ENCODE measurements at places on chromosomes 6 and 20. TPM values are rescaled to one million over a fixed set of nuclear protein-coding genes. Genes with fewer than 3 reads are reported as not detected.
A peak's percentile ranks its signal among the peaks of the same experiment; 100 is the strongest.

GRCh38 chr6:112150363-112150762 is 63.0 kb downstream of the FAM229B start:
- H3K4me3 ChIP-seq: no peak overlapping the region
- DNase-seq: no peak
- H3K4me1 ChIP-seq: no peaks in the 10 kb centered on the region
- no peaks in the 10 kb centered on the region for H3K27me3 ChIP-seq
- peak overlapping the region; percentile 23 for H3K27ac ChIP-seq
- H3K36me3 ChIP-seq: no peaks in the 10 kb centered on the region

DNA sequence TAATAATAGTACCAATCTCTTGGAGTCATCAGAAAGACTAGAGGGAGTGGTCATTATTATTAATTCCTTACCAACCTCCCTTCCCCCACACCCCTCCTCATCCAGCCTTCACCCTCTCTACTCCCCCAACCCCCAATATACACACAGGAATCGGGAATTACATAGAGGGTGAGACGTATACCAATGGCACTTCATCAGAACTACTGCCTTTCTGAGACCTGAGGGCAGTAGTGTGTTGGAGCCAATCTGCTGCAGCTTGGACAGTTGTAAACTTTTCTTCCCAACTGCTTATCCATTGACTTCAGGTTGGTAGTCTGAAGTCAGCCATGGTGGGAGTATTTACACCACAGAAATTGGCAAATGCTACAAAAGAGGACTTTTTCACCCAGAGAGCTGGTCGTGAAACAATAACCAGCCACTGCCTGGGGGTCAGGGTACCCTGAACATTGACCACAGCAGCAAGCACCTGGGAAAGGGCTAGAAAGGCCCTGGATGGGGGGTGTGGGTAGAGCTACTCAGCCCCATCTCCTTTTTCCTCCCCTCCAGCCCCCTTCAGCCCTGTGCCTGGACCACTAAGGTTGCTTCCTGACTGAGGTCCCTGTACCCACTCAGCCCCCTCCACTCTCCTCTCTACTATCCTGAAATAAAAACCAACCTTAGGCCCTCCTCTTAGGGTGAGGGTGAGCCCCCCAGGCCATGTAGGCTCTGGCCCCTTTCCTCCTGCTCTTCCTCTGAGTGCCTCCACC is 161.5 kb downstream of the MRPL14 start:
- no peaks in the 10 kb centered on the region for H3K4me1 ChIP-seq
- H3K36me3 ChIP-seq: no peaks in the 10 kb centered on the region
- no peak overlapping the region for H3K4me3 ChIP-seq
- no peak for DNase-seq
- no peak overlapping the region for H3K27ac ChIP-seq

- no peak for DNase-seq
Measured at GRCh38 chr6:52284131-52284459, 447 bp downstream of the MCM3 start.

GRCh38 chr6:126788861-126789365 is 329.6 kb upstream of the RSPO3 start:
- H3K27me3 ChIP-seq: no peaks in the 10 kb centered on the region
- no peak overlapping the region for H3K27ac ChIP-seq
- no peaks in the 10 kb centered on the region for H3K4me1 ChIP-seq
- H3K36me3 ChIP-seq: no peaks in the 10 kb centered on the region

- no peak overlapping the region for H3K4me3 ChIP-seq
- H3K27me3 ChIP-seq: no peaks in the 10 kb centered on the region
- no peak for DNase-seq
- H3K36me3 ChIP-seq: no peaks in the 10 kb centered on the region
Measured at GRCh38 chr20:62404761-62405107, 2.4 kb downstream of the CABLES2 start.

GRCh38 chr20:50735813-50736212 is 4.4 kb downstream of the PARD6B start:
- DNase-seq: no peak
- H3K36me3 ChIP-seq: no peaks in the 10 kb centered on the region
- no peak overlapping the region for H3K4me3 ChIP-seq
- H3K4me1 ChIP-seq: no peaks in the 10 kb centered on the region

DNA sequence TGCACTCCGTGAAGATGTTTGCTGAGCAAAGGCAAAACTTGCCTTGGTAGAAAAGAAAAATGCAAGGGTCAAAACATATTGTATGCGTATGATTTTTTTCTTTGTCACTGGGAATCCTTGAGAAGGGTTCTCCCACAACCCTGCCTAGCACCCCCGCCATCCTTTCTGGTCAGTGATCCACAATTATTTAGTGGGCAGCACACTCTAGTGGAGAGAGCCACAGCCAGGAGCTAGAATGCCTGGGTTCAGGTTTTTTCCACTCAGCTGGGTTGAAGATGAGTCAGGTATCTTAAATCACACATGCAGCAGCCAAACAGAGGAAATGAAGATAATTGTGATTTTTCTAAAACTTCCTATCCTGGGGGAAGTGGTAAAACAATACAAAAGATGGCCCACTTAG is 243.1 kb downstream of the PKHD1 start:
- H3K4me3 ChIP-seq: no peak overlapping the region
- H3K4me1 ChIP-seq: no peaks in the 10 kb centered on the region
- no peak overlapping the region for H3K27ac ChIP-seq
- no peaks in the 10 kb centered on the region for H3K36me3 ChIP-seq
- no peaks in the 10 kb centered on the region for H3K27me3 ChIP-seq
- no peak for DNase-seq

GRCh38 chr6:25239498-25239897 is 39.7 kb upstream of the CARMIL1 start:
- H3K36me3 ChIP-seq: no peaks in the 10 kb centered on the region
- no peak overlapping the region for H3K4me3 ChIP-seq
- no peaks in the 10 kb centered on the region for H3K27me3 ChIP-seq
- no peak overlapping the region for H3K27ac ChIP-seq

DNA sequence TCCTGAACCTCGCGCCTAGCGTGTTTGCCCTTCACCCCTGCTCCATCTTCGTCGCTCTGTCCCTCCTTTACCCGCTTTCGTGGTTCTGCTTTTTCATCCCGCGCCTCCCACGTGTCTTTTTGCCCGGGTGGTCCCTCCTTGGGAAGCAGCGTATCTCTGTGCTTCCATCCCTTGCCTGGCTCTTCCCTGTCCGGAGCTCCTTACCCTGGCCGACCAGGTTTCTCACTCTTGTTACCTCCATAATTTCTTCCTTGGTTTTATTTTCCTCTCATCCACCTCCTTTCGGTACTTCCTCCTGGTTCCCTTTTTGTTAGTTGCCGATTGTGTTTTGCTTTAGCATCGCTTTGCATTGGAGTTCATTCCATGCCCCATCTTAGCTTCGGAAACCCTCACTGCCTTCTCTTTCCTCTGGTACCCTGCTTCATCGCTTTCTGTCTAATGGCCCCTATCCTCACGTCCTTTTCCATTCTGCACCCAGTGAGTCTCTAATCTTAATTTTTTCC is 735 bp downstream of the FAM135A start:
- peak overlapping the region; percentile 88 for H3K27ac ChIP-seq
- peak overlapping the region; percentile 85 for H3K4me3 ChIP-seq
- no peaks in the 10 kb centered on the region for H3K4me1 ChIP-seq
- H3K36me3 ChIP-seq: no peaks in the 10 kb centered on the region
- no peaks in the 10 kb centered on the region for H3K27me3 ChIP-seq

- no peaks in the 10 kb centered on the region for H3K36me3 ChIP-seq
- H3K27ac ChIP-seq: no peak overlapping the region
- no peaks in the 10 kb centered on the region for H3K27me3 ChIP-seq
- H3K4me3 ChIP-seq: no peak overlapping the region
Measured at GRCh38 chr6:128271011-128271410, 249.4 kb downstream of the PTPRK start.

DNA sequence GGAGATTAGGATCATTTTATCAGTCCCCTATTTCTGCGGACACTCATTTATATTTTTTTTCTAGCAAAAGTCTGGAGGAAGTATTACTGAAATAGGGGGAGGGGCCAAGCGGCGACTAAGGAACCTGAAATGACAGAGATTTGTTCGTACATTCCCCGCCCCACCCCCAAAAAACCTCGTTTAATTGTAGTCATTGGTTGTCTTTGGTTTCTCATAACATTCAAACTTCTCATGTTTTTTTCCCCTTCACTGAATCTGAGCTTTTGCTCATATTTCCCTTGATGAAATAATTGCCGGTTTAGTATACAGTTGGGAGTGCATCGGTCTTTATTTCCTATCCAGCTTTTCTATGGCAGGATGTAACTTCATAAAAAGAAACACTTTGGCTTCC is 768 bp upstream of the FYN start:
- no peaks in the 10 kb centered on the region for H3K4me1 ChIP-seq
- H3K36me3 ChIP-seq: no peaks in the 10 kb centered on the region
- no peak for DNase-seq
- peak overlapping the region; percentile 72 for H3K4me3 ChIP-seq
- H3K27me3 ChIP-seq: peaks cover 3% of the 10 kb centered on the region

- peaks cover 8% of the 10 kb centered on the region for H3K4me1 ChIP-seq
- no peaks in the 10 kb centered on the region for H3K36me3 ChIP-seq
- no peak overlapping the region for H3K27ac ChIP-seq
- DNase-seq: no peak
- H3K4me3 ChIP-seq: peak overlapping the region; percentile 72
- no peaks in the 10 kb centered on the region for H3K27me3 ChIP-seq
Measured at GRCh38 chr20:33685328-33686099, 671 bp downstream of the E2F1 start.

- no peaks in the 10 kb centered on the region for H3K4me1 ChIP-seq
- no peaks in the 10 kb centered on the region for H3K27me3 ChIP-seq
- no peaks in the 10 kb centered on the region for H3K36me3 ChIP-seq
- no peak for DNase-seq
- no peak overlapping the region for H3K4me3 ChIP-seq
- H3K27ac ChIP-seq: no peak overlapping the region
Measured at GRCh38 chr20:17691758-17692157, 8.0 kb upstream of the BANF2 start.

DNA sequence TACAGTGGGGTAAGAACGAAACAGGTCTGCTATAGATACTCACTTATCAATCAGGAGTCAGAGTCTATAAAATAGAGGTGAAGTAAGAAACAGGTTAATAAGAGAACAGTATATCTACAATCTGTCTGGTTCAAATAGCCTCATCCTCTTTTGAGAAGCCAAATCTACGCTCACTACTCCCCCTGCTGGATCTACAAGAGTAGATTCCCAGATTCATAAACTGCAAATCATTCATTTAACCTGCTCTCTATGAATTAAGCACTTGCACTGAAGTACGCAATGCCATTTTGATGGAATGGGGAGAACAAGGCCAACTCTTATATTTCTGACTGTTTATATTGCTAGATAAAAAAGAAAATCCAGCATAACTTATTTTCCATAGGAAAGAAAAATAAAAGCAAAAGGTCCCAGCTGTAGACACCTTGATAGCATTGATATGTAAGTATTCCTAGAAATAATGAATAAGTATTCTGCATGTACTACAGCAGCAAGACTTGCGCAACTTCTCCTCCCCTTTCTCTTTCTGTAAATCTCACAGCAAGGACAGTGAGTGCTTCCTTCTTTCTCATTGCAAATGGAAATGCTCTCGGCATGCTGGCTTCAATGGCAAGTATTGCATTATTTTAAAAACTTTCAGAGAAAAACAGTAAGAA is 92.3 kb downstream of the RFX6 start:
- no peaks in the 10 kb centered on the region for H3K36me3 ChIP-seq
- no peaks in the 10 kb centered on the region for H3K27me3 ChIP-seq
- DNase-seq: no peak
- no peaks in the 10 kb centered on the region for H3K4me1 ChIP-seq
- no peak overlapping the region for H3K4me3 ChIP-seq

DNA sequence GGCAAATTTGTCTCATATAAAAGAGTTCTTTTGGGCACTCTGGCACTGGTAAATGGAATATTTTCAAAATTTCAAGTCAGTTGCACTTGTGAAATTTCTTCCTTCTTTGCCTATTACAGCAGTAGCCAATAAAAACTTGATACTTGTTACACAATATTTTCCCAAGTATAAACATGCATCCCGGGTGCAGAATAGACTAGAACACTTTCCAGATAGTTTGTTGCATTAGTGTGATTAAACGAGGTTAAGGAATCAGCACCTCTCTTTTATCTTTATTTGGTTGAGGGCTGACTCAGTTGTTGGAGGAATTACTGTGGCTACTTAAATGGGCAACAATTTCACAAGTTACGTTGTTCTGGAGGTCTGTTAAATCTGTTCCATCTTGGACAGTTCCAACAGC is 467.5 kb downstream of the CDKAL1 start:
- H3K4me3 ChIP-seq: no peak overlapping the region
- no peaks in the 10 kb centered on the region for H3K4me1 ChIP-seq
- H3K27ac ChIP-seq: no peak overlapping the region
- no peak for DNase-seq

- no peaks in the 10 kb centered on the region for H3K4me1 ChIP-seq
- no peaks in the 10 kb centered on the region for H3K36me3 ChIP-seq
- no peaks in the 10 kb centered on the region for H3K27me3 ChIP-seq
- H3K4me3 ChIP-seq: no peak overlapping the region
- H3K27ac ChIP-seq: no peak overlapping the region
Measured at GRCh38 chr6:47337519-47337918, 27.8 kb upstream of the TNFRSF21 start.

DNA sequence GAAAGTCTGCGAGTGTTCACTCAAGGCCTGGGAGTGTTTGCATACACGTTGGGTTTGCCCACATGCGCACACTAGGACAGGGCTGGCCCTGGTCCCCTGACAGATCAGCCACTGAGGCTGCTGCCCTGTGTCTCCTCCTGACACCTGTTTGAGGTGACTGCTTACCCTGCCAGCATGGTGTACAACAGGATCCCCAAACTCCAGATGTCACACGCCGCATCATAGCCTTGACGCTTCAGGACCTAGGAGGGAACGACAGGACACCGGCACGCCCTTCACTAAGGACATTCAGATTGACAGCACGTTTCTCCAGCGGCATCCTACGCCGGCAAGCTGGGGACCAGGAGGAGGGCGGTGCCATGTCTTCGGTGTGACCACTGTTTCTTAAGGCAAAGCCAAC is 37.0 kb upstream of the MPC1 start:
- H3K27ac ChIP-seq: no peak overlapping the region
- H3K27me3 ChIP-seq: no peaks in the 10 kb centered on the region
- H3K4me3 ChIP-seq: no peak overlapping the region
- no peak for DNase-seq
- no peaks in the 10 kb centered on the region for H3K4me1 ChIP-seq

DNA sequence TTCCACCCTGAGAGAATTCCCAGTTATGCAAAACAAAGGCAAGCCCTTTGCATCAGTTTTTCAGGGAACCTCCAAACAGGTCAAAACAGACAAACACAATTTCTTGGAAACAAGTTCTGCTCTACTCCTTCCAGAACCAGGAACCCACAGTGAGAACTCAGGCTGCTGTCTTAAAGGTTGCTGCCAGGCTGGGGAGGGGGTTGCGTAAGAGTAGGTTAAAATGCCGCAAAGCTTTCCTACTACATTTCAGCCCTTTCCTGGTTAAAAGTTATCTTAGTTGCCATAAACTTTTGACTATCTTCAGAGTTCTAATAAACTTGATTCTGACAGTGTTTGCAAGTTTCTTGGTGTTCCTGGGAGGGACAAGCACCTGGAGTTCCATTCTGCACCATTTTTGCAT is 33.8 kb downstream of the KPNA5 start:
- no peak overlapping the region for H3K27ac ChIP-seq
- no peaks in the 10 kb centered on the region for H3K27me3 ChIP-seq
- no peak for DNase-seq
- H3K4me3 ChIP-seq: no peak overlapping the region
- no peaks in the 10 kb centered on the region for H3K4me1 ChIP-seq

GRCh38 chr6:70973604-70974003 is 16.7 kb upstream of the B3GAT2 start:
- H3K27me3 ChIP-seq: no peaks in the 10 kb centered on the region
- no peak overlapping the region for H3K27ac ChIP-seq
- no peak for DNase-seq
- H3K4me3 ChIP-seq: no peak overlapping the region
- H3K4me1 ChIP-seq: no peaks in the 10 kb centered on the region
- H3K36me3 ChIP-seq: no peaks in the 10 kb centered on the region

TNFRSF21 gene
- 20.9 TPM for total RNA-seq

DDO gene
- 4.7 TPM for total RNA-seq

LTA gene
- not detected for total RNA-seq

PI3 gene
- 0.88 TPM for total RNA-seq

UBD gene
- total RNA-seq: 2.0 TPM
